SIG-M5 (cell line): ENCODE measurements at places on chromosomes 3 and 15.

DNA sequence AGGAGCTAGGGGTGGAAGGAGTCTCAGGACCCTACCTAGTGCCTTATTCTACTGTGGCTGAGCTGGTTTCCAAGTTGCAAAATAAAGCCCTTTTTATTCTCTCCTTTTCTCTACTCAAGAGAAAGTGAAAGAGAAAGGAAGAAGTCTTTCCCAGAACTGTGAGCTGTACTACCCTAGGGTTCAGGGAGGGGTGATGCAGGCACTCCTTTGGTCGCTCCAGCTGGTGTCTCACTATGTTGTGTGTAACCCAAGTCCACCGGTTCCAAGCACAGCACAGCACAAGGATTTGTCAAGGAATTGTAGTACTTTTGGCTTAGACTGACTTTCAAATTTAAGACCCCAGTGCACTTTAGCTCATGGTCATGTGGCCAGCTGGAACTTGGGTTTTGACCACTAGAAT lies 1721.7 kb downstream of the OTOL1 start:
- DNase-seq = no peak

DNA sequence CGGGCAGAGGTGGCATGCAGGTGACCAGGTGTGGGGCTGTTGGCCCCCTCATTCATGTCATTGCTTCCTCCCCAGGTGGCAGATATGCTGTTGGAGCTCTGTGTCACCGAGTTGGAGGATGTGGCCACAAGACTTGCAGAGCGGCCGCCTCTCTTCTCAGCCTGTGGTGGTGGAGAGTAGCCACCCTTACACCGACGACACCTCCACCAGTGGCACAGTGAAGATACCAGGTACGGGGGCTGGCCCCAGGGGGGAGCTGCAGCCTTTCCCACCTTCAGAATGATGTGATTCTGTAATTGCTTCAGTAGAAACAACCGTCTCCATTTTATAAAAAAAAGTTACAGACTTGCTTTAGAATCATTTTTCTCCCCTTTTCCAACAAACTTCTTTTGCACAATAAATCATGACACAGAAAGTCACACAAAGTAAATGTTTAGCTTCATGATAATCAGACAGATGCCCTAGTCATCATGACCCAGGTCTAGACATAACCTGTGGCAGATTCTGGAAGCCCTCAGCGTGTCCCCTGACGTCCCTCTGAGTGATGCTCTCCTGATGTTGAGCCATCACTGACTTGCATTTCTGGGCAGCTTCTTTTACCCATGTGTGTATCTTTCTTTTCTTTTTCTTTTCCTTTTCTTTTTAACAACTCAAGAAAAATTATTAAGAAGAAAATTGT lies 76.0 kb upstream of the FAN1 start:
- DNase-seq = no peak

DNA sequence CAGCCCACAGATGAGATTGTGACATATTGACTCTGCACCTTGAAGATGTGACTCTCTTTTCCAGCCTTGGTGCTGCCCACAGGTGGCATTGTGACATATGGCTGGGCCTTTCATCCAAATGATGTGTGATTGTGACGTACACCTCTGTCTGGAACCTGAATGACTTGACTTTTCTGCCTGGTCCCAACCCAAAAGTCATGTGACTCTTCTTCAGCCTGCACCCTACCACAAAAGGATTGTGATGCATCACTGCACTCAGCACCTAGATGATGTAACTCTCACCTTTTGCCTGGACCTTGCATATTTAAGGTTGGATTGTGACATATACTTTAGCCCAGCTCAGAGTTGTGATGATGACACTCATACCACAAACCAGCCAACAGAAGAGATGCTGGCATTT lies 204.5 kb downstream of the OCA2 start:
- DNase-seq = no peak

DNA sequence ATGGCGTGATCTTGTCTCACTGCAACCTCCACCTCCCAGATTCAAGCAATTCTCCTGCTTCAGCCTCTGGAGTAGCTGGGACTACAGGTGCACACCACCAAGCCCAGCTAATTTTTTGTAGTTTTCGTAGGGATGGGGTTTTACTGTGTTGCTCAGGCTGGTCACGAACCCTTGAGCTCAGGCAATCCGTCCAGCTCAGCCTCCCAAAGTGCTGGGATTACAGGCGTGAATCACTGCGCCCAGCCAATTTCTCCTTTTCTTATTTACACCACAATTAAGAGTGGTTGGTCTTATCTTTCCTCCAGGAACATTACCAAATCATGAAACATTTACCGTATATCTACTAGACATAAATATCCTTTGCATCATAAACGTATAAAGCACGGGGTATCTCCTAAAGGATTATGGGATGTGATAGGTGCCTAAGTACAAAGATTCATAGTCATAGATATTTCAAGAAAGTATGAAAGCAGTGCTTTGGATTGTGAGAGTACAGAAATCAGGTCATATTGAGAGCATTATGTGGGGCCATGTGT lies 194.5 kb downstream of the RBMS3 start:
- DNase-seq = no peak

DNA sequence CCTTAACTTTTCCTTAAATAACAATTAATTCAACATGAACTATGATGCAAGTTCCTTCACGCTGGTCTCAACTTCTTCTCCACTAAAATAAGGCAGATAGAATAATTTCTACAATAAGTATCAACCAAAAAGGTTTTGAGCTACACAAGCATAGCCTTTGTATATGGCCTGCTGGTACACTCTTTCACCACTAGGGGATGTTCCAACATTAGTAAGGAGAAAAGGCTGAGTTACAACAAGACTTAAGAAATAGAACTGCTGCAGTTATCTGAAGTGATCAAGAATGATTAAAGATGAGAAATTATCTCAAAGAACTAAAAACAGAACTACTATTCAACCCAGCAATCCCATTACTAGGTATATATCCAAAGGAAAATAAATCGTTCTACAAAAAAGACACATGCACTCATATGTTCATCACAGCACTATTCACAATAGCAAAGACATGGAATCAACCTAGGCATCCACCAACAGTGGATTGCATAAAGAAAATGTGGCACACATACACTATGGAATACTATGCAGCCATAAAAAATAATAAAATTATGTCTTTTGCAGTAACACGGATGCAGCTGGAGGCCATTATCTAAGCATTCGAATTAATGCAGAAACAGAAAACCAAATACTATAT lies 14.4 kb downstream of the ATP13A3 start:
- no peak for DNase-seq

- DNase-seq = no peak
These were observed 80.9 kb downstream of the NECTIN3 start for GRCh38 chr3:111152496-111152895.

GRCh38 chr3:47019201-47019600 lies 39.7 kb downstream of the NBEAL2 start:
- DNase-seq = no peak

GRCh38 chr3:122067588-122068240 lies 12.6 kb downstream of the CD86 start:
- DNase-seq = peak; percentile 6

DNA sequence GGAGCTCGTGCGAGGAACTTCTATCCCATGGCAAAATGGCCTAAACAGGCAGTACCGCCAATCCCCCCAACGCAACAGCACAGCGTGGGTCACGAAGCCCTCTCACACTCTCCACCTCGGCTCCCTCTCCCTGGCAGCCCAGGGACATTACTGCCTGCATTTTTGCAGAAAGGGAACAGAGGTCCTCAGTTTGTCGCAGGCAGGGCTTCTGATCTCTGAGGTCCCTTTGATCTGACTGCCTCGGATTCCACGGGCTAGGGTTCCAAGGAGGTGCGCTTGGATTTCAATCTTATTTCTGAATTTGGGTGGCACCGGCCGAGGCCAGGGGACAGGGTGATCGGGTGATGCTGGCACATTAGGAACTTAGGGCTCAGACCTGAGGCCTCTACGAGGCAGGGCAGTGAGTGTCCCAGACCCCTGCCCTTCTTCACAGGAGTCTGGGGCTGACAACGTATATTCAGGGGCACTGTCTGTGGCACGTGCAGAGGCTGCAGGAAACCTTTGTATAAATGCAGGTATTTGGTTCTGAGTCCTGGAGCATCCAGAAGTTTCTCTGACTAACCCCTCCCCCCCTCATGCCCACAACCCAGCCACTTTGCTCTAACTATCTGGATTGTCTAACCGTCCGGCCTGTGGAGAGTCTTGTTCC lies 197.9 kb downstream of the XXYLT1 start:
- no peak for DNase-seq

DNA sequence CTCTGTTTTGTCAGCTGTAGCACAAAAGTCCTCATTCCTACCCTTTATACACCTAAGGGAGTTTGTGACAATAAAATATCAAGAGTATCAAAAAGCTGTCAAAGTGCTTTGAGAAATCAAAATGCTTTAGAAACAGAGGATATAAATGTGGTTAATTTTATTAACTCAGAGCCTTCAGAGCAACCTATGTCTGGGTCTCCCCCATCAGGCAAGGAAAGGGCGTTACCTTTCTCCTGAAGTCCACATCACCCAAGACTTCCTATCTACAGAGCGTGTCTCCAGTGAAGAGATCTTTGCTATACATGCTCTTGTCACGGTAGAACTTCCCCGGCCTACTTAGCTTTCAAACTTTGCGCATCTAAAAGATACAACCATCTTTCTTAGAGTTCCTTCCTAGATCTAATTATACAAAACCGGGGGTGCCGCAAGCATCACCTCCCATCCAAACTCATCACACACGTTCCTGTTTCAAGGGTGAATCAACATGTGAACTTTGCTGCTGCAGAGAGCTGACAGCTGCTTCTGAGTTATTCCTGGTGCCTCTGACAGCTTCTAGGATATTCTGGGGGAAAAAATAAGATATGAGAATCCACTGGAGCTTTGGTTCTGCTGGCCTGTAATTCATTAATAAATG lies 93.0 kb downstream of the RARB start:
- no peak for DNase-seq

- no peak for DNase-seq
These were observed 127.8 kb downstream of the EPHB1 start for GRCh38 chr3:134922866-134923265.

DNA sequence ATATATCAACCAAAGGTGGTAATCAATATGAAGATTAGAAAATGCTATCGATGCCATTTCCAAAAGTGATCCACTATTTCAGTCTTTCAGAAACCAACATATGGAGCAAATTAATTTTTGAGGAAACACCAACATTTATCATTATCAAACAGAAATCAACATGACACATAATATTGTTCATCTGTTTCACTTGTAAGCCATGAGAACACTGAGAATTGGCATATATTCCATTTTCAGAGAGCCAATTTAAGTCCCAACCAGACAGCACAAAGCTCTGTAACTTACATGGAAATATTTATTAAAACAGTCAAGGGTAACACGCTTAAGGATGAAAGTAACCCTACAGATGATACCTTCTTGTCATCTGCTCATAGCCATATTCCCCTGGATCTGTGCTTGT lies 37.6 kb upstream of the STRIT1 start:
- no peak for DNase-seq

- DNase-seq = no peak
These were observed 6.7 kb upstream of the FETUB start for GRCh38 chr3:186633481-186633880.

DNA sequence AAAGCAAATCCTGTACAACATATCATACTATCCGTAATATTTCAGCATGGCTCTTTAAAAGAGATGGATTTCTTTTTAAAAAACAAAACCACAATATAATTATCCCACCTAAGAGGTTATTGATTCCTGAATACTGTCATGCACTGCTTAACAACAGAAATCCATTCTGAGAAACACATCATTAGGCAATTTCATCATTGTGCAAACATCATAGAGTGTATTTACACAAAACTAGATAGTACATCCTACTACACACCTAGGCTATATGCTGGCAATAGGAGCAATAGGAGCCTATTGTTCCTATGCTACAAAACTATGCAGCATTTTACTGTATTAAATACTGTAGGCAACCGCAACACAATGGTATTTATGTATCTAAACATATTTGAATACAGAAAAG lies 242.0 kb downstream of the NEK10 start:
- DNase-seq = no peak

DNA sequence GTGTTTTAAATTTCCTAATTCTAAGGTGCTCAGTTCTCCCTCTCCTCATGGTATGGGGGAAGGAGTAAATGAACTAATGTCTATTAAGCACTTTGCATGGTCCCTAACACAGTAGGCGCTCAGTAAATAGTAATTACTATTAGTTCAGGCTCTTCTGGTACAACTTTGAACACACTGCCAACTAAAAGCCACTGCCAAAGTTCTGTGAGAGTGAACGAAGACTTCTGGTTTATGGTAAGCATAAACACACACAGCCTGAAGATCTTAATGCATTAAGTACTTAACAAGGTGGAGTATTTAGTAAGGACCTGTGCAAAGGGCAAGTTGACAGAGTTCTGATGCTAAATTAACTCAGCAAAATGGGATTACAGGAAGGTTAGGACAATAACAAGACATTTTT lies 24.7 kb downstream of the RARB start:
- no peak for DNase-seq

DNA sequence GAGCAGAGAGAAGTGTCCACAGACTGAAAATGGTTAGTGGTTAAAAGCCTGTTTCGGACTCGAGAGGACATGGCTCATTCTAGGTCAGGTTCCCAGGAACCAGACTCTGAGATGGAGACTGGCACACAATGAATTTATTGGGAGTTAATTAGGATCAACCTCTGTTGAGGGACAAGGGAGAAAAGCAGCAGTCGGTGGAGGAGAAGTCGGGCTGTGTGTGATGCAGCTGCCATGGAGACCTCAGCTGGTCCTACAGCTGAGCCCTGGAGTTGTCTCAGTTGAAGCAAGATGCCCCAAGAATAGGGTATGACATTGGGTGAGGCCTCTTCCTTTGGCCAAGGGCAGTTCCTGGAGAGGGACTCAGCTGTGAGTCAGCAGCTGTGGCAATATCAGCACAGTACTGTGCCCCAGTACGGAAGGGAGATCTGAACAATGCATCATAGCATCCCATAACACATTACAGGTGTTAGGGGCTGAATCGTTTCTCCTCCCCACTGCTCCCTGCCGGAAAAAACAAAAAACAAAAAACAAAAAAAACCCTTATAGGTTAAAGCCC lies 105.4 kb downstream of the ABHD5 start:
- no peak for DNase-seq

DNA sequence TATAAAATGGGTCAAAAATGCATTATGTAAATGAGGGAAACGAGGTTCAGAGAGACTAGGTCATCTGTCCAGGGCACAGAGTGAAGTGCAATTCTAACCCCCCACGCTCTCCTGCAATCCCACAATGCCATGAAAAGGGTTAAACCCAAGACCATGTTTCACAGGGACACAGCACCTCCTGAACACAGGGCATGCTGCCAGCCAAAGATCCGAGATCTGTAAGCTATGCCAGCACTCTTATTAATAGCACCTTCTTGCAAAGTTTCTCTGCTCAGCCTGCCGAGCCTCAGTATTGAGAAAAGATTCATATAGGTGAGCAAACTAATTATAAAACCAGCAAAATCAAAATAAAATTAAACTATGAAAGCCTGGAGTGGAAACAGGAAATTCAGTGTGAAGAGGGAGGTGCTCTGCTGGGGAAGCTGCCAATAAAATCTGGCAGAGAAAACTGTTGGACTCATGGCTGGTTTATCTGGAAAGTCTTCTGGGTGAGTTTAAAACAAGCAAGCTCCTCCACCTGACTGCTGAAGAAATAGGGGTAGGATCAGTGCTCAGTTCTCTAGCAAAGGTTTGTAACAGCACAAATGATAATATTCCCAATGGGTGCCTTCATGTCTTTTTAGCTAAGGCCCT lies 50.3 kb downstream of the LRIG1 start:
- DNase-seq = no peak
